GM19239 (cell line): ENCODE measurements at places on chromosomes 4 and X.

- DNase-seq: no peak
Measured at GRCh38 chr4:178027796-178028195, 585.6 kb upstream of the AGA start.

DNA sequence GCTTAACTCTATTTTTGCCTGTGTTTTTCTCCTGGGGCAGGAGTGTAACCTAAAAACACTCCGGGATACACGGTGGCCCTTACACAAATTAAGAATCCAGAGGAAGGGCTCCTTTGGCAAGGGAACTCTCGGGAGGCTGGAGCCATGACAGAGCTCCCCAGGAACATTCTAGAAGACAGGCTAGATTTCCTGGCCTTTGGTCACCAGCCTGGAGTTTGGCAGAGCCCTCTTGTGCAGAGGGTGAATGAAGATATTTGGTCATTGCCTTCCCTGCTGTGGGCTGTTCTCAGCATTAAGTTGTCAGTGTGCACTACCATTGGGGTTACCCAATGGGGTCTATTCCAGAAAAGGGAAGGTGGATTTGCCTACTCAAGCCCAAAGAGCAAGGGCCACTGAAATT lies 53.8 kb upstream of the LNX1 start:
- no peak for DNase-seq

DNA sequence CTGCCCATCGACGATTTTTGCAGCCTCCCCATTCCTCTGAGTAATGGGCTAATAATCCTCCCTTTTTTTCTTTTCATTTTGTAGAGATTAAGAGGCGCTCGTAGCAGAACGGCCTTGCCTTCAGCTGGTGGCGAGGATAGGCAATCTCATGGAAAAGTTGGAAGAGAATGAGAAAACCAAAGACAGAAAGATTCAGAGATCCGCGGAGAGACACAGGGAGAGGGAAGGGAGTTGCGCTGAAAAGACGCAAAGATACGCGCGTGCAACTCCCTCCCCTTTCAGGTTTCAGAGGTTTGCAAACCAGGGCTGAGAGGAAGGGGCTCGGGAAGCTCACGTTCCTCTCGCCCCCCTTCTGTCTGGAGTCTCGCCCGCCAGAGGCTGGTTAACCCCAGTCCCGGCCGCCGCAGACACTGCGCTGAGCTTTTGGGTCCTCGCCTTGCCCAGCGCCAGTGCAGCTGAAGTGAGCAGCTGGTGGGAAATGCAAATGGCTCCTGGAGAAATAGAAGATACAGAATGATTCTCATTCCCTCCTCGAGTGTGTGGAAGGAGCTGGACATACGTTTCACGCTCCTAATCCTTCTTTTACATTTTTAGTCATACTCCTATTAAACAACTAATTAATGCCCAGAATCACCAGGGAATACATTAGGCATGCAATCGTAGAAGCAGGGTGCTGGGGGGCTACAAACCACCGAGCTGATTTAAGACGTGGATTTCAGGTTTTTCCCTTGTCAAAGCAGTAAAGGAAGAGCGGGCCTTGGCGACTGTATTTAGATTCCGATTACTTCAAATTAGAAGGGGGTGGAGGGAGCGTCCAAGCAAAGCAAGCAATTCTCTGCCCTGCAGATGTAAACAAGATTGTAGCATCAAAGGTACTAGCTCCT lies 16.6 kb upstream of the PITX2 start:
- DNase-seq: no peak

- no peak for DNase-seq
Measured at GRCh38 chrX:57289089-57289488, 2.6 kb downstream of the FAAH2 start.

DNA sequence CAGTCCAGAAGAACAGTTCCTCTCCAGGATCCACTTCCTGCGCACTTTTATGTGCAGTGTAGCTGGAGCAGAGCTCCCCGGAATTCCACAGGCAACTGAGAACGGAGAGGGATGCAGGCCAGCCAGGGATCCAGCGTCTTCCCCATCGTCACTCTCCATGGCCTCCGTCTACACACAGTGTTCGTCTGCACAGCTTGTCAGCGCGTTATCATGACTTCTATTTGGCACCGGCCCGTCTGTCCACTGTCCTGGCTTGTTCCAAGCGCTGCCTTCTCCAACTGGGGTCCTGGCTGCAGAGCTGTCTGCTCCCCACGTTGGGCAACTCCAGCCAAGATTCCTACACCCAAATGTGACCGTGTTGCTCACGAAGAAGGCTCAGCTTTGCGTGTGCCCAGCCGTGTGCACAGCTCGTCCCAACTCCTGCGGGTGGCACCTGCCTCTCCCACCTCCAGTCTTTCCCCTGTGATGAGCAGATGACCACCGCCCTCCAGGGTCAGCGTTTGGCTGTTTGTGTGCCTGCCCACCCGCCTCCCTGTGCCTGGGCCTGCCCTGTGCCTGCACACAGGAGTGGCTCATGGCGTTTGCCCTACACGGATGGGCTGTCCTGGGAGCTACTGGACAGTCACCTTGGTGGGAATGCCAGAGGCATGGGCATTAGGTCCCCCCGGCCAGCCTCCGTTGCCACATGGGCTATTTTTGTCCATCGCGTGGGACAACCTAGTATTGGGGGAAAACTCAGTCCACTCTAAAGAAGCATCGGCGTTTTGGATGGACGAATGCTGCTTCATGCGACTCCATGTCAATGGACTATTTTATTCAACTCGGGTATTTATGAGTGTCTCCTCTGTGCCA lies 2.2 kb upstream of the CTBP1 start:
- DNase-seq: no peak

- no peak for DNase-seq
Measured at GRCh38 chr4:1333256-1333655, 13.8 kb upstream of the UVSSA start.

GRCh38 chr4:186727169-186727976 lies 3.7 kb upstream of the FAT1 start:
- DNase-seq: no peak

DNA sequence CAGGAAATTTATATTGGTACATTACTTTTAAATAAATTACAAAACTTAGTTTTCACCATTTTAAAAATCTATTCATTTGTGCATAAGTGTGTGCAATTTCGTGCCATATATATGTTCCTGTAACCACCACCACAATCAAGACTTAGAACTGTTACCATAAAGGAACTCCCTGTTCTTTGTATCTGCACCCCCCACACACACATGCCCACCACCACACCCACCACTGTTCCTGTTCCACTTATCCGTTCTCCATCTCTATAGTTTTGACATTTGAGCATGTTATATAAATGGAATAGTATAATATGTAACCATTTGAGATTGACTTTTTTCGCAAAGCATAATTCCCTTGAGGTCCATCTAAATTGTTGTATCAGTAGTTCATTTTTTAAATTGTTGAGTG lies 73.7 kb downstream of the TAF1 start:
- no peak for DNase-seq

DNA sequence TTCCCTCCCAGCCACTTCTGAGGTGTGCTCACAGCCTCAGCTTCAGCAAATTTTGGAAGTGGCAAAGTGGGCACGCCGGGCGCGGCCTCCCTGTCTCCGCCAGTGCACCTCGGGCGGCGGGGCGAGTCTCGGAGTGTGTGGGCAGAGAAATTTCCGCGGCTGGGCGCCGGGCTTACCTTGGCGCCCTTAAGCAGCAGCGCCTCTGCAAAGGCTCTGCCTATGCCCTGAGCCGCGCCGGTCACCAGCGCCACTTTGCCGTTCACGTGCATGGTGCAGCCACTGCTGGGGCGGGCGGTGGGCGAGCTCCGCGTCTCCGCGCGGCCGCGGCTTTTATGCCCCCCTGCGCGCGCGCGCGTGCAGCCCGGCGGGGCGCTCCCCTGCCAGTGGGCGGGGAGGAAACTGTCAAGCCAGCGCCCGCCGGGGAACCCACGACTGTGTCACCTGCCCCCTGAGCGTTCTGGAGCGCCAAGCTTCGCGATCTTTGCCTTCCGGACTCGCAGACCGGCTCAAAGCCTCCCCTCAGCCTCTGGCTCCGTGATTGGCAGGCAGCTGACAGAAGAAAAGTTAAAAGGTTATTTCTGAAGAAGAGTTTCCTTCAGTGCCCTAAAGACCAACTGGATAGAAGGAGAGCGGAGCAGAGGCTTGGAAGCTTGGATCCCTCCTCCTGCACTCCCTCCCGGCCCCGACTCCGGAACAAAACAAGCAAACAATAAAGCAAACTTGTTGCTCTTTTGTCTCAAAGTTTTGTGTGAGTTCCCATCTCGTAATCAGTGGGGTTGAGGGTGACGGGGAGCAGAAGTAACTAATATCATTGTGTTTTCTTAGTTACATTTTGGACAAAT lies at the start of gene HPGD:
Gene HPGD, minus strand, starts transcription at position 306 of the 842 bp plus-strand sequence. Its CDS starts 37 bp downstream, at position 269.
- no peak for DNase-seq

- no peak for DNase-seq
Measured at GRCh38 chr4:75432683-75433082, 81.5 kb downstream of the RCHY1 start.

- DNase-seq: no peak
Measured at GRCh38 chr4:16021804-16022560, 59.0 kb upstream of the FGFBP2 start.

DNA sequence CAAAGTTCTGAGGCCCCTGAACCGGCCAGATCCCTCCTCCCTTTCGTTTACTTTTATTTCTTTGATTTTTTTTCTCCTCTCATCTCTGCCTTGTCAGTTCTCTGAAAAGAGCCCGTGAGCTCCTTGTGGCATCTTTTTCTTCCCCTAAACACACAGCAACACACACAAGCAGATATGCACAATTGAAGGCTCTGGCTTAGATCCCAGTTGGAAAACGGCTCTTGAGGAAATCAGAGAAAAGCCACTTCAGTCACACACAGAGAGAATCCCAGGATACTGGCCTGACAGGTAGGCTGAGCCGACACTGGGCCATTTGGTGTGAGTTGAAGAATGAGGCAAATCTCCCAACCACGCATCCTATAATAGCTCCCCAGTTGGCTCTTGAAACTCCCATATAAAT lies 12.9 kb downstream of the DIPK2B start:
- DNase-seq: no peak

GRCh38 chr4:38695809-38696208 lies 31.8 kb downstream of the KLF3 start:
- no peak for DNase-seq

- no peak for DNase-seq
Measured at GRCh38 chrX:79366873-79367749, at the start of gene ITM2A. Gene ITM2A (minus strand): TSS chrX:79367334. CDS start chrX:79367215, 119 bp downstream.

GRCh38 chr4:101271516-101271915 lies 75.8 kb downstream of the PPP3CA start:
- DNase-seq: no peak

- DNase-seq: no peak
Measured at GRCh38 chr4:41912546-41912945, 22.7 kb upstream of the TMEM33 start.

DNA sequence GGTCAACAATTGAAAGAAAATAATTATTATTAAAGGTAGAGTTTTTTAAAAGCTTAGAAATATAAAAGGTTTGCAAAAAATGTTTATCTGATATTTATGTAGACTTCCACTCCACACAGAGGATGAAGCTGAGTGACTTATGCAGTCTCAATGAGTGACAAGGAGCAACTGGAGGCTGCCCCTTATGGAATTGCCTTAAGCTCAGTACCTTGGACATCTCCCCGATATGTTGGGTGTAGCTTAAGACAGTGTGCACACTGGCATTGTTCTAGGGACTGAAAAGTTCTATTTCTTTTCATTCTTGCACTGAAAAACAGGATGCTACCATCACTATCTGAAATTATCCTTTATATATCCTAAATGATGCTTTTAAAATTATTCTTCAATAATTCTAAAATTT lies 292.1 kb downstream of the PRDM5 start:
- no peak for DNase-seq

GRCh38 chrX:35285289-35285962 lies 342.8 kb downstream of the FAM47B start:
- no peak for DNase-seq

DNA sequence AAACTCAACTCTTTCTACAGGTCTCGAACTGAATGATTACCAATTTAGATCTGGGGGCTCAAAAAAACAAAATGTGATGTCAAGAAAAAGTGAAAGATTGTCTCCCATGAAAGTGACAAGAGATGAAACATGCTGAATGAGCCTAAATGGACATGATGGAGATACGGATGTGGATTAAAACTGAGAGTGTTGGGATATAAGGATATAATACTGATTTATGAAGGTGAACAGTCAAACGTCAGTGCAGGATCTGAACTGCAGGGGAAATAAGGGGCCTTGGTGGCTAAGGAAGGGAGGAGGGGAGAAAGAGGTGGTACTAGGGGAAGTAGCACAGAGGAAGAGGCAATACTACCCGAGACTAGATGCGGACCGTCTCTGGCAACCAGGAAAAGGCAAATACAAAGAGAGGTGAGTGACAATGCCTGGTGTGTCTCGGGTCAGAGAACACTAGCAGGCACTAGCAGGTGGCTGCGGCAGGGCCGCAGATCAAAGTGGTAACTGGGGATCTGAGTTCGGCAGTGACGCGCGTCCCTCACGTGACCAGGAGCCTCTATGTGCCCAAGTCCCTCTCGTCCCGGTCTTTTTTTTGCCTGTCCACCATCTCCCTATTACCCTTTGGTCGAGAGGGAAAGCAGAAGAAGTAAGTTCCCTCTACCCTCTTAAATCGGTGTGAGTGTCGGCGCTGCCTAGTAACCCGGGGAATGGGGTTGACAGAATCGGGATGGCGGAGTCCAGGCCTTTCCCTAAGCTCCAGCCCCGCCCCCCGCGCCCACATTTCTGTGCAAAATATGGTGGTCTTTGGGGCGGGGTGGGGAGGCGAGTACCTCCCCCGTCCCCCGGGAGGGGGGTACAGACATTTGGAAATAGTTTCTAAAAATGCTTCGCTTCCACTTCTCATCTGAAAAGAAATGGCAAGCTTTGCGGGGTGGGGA lies at the start of gene TCEAL1:
Gene TCEAL1, plus strand, starts transcription at position 590 of the 932 bp plus-strand sequence. CDS start 942 bp downstream, outside the sequence.
- DNase-seq: peak; percentile 1

- DNase-seq: no peak
Measured at GRCh38 chr4:127113844-127114362, 518.9 kb upstream of the INTU start.

DNA sequence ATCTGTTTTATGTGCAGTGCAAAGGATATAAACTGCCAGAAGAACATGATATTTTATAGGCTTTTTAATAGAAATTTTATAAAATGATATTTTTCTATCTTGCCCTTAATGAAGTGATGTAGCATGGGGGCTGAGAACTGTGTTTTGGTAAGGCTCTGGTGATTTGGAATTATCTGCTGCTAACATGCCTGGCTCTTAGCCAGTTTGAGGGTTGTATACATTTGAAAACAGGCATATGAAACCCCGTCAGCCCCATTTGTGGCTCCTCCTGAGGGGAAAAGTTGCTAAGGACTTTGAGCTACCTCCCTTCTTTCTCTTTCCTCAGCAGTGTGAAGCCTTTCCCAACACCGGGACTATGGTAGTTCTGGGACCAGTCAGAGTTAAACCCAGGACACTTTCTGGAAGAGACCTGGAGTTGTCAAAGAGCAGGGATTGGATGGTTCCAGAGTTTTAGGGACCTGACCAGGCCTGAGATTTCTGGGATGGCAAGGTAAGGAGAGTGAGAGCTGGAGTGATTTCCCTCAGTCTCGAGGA lies 4.7 kb downstream of the SFRP2 start:
- DNase-seq: no peak
